ENCODE measurements at places on chromosomes 6 and 20.

DNA sequence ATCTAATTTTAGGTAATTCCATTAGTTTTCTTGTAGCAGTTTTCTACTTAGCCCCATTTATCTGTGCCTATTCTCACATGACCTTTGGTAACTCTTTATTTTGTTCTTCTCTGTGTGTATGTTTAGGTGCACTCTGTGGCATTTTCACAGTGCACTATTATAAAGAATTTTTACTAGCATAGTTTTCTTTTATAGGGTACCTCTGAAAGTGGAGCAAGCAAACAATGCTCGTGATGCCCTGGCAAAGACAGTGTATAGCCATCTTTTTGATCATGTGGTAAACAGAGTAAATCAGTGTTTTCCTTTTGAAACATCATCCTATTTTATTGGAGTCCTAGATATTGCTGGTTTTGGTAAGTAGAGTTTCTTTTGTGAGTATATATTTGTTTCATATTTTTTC lies 107.9 kb downstream of the MYO6 start:
- DNase-seq = no peak

- DNase-seq = no peak
These were observed 122.5 kb downstream of the DST start for GRCh38 chr6:56520218-56520617.

GRCh38 chr6:125802943-125803377 lies 12.2 kb downstream of the NCOA7 start:
- no peak for DNase-seq

- no peak for DNase-seq
These were observed 8.3 kb upstream of the WFDC2 start for GRCh38 chr20:45461225-45461624.

DNA sequence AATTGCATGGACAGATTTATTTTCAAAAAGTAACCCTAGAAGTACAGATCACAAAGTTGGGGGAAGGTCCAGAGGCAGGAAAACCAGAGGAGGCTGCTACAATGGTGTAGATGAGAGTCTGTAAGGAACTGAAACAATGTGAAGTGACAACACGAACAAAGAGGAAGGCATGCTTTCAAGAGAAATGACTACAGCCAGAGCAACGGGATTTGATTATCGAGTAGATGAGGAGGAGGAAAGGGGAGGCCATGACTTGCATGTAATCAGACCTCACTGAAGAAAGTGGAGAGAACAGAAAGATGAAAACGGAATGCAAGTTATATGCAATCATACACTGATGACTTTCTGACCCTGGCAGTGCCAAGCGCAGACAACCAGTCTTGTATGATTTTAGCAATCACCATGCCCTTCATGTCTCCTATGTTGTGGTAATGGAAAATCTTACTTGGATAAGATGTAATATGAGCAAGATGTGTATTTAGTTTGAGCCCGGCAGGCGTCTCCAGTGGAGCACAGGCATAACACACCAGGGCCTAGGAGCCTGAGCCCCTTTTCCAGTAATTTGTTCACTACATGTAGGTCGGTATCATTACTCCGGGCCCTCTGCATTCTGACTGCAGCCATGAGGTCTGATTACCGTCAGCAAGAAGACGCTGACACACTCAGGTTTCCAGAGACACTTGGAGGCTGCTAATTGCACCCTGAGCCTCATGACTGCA lies 34.0 kb upstream of the FAM83C start:
- no peak for DNase-seq

DNA sequence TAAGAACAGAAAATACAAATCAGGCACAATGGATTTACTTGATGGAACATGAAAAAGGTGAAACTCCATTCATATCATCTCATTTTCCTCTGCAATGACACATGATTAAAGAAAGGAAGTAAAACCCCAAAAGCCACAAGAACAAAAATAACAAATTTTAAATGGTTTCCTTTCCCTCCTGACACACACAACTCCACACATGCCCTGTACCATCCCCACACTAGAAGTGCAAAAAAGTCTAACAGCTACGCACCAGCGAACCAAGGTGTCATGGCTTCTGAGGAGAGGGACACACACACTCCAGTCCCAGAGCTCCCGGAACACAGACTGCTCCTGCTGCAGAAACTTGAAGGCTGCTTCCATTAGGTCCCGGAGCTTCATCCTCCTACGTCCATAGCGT lies 25.3 kb downstream of the MDN1 start:
- DNase-seq = no peak

DNA sequence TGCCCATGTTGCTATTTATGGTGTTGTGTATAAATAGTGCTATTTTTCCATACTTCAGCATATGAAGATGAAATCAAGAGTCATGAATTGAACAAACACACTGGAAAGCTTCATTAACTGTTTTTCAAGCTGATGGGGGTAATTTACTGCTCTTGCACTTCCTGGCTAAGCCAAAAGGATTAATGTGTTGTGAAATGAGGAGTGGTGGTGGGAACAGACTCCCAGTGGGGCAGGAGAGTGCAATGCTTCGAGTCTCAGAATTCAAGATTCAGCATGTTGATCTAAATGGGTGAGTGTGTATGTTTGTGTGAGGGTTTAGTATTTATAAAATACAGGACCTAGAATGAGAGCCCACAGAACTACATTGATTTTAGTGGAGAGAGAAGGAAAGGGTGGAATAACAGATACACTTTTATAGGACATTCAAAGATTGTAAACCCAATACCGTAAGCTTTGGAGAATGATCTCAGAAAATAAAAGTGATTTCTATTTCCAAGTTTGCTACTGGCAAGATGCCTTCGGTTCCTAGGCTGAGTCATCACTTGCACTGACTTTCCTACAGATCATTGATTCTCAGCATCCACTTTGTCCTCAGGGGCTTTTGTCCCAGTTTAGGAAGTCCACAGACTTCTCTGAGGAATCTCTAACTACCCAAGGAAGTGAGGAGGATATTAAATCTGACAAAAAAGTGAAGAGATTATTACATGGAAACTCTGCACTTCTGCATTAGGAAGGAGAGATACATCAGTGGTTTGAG lies 303.6 kb downstream of the TRDN start:
- DNase-seq = no peak

DNA sequence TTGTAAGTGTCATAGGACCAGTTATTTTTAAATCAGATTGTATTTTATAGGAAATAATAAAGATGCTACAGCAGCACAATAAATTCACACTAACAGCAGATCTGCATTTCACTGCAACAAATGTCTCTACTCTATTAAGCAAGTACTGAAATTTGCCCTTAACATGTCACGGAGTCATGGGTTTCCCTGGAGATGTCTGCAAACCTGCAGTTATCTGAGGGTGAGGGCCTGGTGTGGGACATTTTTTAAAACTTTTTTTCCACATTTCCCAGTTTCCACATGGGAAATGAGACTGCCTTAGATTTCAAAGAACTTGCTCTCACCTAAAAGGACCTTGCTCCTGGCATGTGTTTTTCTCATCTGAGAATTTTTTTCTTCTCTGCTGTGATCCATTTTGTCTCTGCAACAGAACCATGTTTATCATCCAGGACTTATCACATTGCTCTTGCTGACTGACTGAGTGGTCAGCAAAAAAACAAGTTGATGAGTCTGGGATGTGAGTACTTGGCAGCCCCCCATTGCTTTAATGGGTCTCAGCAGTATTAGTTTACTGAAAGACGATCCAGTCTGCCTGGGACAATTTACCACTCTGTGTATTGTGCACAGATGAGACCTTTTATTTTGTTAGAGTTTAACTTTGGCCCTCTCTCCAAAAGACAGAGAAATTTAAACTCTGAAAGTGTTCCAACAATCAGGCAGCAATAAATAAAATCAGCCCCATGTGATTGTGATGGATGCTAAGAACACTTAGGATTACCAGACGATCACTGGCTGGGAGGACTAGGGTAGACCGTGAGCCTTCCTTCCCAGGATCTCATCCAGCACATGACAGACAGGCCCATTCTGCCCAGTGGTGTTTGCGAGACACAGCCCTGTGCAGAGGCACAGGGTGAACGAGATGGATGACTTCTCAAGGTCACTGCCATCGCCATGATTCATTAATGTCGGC lies 268.8 kb downstream of the BTBD9 start:
- DNase-seq = no peak

DNA sequence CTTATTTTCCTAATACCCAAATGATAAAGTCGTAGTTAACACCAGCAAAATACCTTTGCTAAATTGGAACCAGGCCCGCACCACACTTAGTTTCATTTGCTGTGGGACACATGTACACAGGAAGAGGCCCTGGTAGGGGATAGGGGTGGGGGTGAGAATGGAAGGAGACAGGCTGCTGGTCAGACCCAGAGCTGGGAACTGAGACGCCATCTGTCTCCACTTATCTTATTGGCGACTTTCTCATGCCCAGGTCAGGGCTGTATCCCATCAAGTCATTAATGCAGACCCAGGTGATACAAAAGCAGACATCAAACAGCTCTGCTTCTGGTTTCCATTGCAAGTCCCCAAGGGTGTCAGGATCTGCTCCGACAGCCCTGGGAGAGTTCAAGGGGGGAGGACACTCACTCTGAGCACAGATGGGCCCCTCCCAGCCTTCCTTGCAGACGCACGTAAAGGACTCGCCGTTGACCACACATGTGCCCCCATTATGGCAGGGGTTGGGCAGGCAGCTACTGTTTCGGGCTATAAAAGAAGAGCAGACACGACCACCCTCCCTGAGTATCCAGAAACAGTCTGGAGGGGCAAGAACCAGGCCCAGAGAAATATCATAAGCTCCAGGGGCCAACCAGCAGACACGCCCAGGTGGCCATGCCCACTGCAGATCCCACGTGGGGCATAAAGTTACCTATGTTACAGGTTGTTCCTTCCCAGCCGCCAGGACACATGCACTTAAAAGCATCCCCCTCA lies 29.2 kb downstream of the JAG1 start:
- no peak for DNase-seq

DNA sequence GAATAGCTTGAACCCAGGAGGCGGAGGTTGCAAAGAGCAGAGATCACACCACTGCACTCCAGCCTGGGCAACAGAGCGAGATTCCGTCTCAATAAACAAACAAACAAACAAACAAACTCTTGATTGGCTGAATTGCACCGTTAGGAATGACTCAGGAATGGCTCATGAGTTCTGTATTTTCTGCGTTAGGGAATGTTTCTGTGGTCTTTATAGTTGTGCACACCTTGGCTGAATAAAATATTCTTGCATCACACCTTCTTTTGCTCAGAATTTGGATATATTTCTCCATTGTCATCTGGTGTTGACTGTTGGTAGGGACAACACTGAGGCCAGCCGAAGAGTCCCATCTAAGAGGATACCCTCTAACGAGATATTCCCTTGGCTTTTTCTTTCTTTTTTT lies 19.6 kb upstream of the PI16 start:
- no peak for DNase-seq

DNA sequence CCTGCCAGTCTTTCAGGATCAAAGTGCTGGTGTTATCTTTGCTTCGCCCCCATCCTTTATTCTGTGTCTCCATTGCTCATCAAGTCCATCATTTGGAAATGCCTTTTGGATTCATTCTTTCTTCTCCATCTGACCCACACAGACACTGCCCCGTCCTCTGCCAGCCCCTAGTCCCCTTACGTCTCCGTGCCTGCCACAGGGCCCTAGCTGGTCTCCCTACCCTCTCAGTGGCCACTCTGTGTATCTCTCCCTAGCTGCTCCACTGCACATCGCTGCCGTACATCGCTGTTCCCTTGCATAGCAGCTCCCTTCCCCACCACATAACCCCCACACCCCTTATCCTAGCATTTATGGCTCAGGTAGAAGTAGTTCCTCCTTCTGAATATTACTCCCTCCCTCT lies 15.7 kb downstream of the PPP1R3G start:
- DNase-seq = no peak

DNA sequence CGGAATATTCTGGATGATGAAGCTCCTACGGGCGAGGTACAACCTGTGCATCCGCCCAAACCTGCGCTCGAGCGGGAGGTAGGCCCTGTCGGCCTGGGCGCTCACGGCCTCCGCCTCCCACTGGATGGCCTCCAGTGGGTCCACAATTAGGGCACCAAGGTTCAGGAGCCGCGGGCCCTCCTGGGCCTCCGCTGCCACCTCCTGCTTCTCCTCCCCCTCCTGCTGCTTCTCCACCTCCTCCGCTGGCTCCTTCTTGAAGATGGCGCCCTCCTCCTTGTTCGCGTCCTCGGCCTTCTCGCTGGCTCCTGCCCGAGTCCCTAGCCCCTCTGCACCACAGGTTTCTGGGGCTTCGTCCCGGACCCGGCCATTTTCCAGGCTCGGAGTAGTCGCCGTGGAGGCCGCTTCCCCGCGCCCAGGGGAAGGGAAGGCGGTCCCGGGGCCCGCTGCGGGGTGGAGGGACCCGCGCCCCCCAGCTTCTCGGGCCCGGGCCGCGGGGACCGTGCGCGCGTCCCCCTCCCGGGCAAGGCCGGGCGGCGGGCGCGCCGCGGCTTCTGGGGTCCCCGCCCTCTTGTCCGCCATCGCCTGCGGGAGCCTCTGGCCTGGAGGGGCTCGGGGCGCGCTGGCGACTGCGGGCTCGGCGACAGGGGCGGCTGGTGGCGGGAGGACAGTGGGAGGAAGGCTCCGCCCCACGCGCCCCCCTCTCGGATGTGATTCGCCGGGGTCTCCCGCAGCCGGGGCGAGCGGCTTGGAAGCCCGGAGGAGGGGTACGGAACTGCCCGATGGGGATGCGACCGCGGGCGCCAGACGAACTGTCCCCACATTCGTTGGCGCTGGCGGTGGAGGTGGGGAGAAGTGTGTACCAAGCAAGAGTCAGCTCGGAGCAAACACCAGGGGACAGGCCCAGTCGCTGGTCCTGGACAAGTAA lies 17.6 kb downstream of the PLAGL2 start:
- no peak for DNase-seq

GRCh38 chr6:104630955-104631354 lies 228.8 kb downstream of the HACE1 start:
- no peak for DNase-seq

- no peak for DNase-seq
These were observed 84.5 kb downstream of the IYD start for GRCh38 chr6:150453357-150453756.

DNA sequence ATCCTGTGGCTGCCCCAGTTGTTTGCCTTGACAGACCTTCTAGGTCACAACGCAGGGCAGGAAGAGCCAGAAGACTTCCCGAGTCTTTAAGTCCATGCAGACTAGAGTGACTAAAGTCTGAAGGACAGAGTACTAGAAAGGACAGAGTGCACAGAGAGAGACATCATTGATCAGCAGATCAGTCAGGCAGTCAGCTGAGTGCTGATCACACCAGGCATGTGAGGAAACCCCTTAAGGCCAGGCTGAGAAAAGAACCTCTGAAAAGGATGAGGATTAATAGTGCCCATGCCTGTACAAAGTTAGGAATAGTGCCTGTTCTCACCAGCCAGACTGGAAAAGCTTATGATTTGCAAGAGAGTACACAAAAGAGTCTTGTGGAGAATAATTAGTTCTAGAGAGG lies 91.3 kb downstream of the CFAP61 start:
- no peak for DNase-seq

DNA sequence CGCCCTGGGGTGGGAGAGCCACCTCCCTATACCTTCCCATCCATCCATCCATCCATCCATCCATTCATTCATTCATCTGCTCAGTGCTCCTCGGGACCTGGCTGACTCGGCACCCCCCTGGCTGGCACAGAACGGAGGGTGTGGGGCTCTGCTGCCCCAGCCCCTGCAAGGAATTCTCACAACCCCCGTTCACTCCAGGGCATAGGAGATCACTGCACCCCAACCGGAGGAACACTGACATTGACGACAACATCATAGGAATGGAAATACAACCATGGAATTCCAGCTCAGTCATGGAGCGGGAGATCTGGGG lies 28.1 kb upstream of the MRGBP start:
- no peak for DNase-seq

- no peak for DNase-seq
These were observed 140.0 kb downstream of the TAF4 start for GRCh38 chr20:61925555-61926252.

All from HL-60 (cell line).